ENCODE measurements at places on chromosomes 3 and 15. TPM values are rescaled to one million over a fixed set of nuclear protein-coding genes. Genes with fewer than 3 reads are reported as not detected.

Gene BBX
- 55.8 TPM for total RNA-seq

Gene MORF4L1
- total RNA-seq, result 346 TPM

Gene HTR3E
- not detected for total RNA-seq

DNA sequence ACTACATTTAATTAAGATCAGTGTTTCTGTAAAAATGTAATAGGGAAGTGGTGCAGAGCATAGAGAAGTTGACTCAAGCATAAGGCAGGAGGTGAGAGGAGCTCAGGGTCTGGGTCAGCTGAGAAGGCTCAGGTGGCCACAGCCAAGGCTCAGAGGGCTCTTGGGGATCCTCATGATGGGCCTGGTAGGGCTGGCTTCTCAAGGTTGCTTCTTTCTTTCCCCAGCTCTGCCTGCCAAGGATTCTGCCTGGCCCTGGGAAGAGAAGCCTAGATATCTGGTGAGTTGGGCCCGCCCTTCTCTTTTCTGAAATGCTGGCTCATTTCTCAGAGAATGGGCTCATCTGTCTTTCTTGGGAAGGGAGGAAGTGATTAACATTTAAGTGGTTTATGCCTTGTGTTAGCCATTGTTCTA is 6.5 kb downstream of the ZNF589 start:
- H3K27me3 ChIP-seq, result no peaks in the 10 kb centered on the region
- DNase-seq, result no peak
- H3K4me3 ChIP-seq, result no peak overlapping the region
- H3K36me3 ChIP-seq, result 0 out of 2 replicates have a peak, but pooled peaks cover 8% of the 10 kb centered on the region
- H3K4me1 ChIP-seq, result peaks cover 19% of the 10 kb centered on the region
- H3K27ac ChIP-seq, result peak overlapping the region; percentile 52

GRCh38 chr3:53938645-53939044 is 47.0 kb upstream of the SELENOK start:
- H3K4me1 ChIP-seq, result peaks cover 18% of the 10 kb centered on the region
- no peak overlapping the region for H3K27ac ChIP-seq
- no peaks in the 10 kb centered on the region for H3K27me3 ChIP-seq
- no peaks in the 10 kb centered on the region for H3K36me3 ChIP-seq
- peak; percentile 57 for DNase-seq

DNA sequence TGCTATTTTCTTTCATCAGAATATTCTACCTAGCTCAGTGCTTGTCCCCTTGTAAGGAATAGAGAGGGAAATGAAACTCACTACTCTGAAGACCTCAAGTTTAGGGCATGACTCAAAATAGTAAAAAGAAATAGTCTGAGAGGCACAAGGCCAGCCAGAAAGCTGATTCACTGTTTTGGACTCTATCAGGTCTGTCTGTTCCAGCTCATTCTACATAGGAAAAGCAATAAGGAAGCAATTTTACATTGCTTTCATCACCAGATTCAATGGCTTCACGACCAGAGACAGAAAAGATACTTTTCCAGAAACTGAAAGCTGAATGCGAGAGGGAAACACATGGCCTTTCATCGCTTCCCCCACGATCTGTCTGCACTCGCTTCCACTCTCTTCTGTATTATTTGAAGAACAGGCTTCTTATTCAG is 276.0 kb downstream of the GBE1 start:
- peak overlapping the region; percentile 77 for H3K27ac ChIP-seq
- no peaks in the 10 kb centered on the region for H3K27me3 ChIP-seq
- peak; percentile 70 for DNase-seq
- peak overlapping the region; percentile 44 for H3K4me3 ChIP-seq
- H3K36me3 ChIP-seq, result peaks cover 12% of the 10 kb centered on the region

- no peak overlapping the region for H3K4me3 ChIP-seq
- no peaks in the 10 kb centered on the region for H3K36me3 ChIP-seq
- DNase-seq, result no peak
- H3K27me3 ChIP-seq, result no peaks in the 10 kb centered on the region
- no peak overlapping the region for H3K27ac ChIP-seq
Observed at GRCh38 chr3:116441652-116442051, 3.6 kb downstream of the LSAMP start.

- H3K36me3 ChIP-seq, result peaks cover 5% of the 10 kb centered on the region
- no peak overlapping the region for H3K27ac ChIP-seq
- H3K4me3 ChIP-seq, result no peak overlapping the region
- no peak for DNase-seq
Observed at GRCh38 chr3:155863072-155863784, 7.2 kb upstream of the GMPS start.

- H3K4me1 ChIP-seq, result no peaks in the 10 kb centered on the region
- no peaks in the 10 kb centered on the region for H3K36me3 ChIP-seq
- no peak overlapping the region for H3K4me3 ChIP-seq
- DNase-seq, result no peak
Observed at GRCh38 chr3:124084022-124084881, 92.3 kb upstream of the ROPN1 start.

- no peak overlapping the region for H3K4me3 ChIP-seq
- peaks cover 37% of the 10 kb centered on the region for H3K36me3 ChIP-seq
- no peak for DNase-seq
- H3K4me1 ChIP-seq, result peaks cover 53% of the 10 kb centered on the region
- peaks cover under 1% of the 10 kb centered on the region for H3K27me3 ChIP-seq
Observed at GRCh38 chr3:188542196-188542595, 388.2 kb downstream of the LPP start.

- H3K27me3 ChIP-seq, result no peaks in the 10 kb centered on the region
- DNase-seq, result peak; percentile 88
- no peak overlapping the region for H3K4me3 ChIP-seq
- peaks cover 6% of the 10 kb centered on the region for H3K36me3 ChIP-seq
- H3K4me1 ChIP-seq, result peaks cover 30% of the 10 kb centered on the region
- peak overlapping the region; percentile 77 for H3K27ac ChIP-seq
Observed at GRCh38 chr3:175716446-175716845, 857.3 kb downstream of the NAALADL2 start.

- peaks cover 35% of the 10 kb centered on the region for H3K27me3 ChIP-seq
- no peaks in the 10 kb centered on the region for H3K36me3 ChIP-seq
- no peak for DNase-seq
Observed at GRCh38 chr15:72179950-72180581, 17.5 kb downstream of the GRAMD2A start.

- H3K4me3 ChIP-seq, result no peak overlapping the region
- no peaks in the 10 kb centered on the region for H3K4me1 ChIP-seq
Observed at GRCh38 chr3:144496141-144496835, 524.7 kb downstream of the DIPK2A start.

DNA sequence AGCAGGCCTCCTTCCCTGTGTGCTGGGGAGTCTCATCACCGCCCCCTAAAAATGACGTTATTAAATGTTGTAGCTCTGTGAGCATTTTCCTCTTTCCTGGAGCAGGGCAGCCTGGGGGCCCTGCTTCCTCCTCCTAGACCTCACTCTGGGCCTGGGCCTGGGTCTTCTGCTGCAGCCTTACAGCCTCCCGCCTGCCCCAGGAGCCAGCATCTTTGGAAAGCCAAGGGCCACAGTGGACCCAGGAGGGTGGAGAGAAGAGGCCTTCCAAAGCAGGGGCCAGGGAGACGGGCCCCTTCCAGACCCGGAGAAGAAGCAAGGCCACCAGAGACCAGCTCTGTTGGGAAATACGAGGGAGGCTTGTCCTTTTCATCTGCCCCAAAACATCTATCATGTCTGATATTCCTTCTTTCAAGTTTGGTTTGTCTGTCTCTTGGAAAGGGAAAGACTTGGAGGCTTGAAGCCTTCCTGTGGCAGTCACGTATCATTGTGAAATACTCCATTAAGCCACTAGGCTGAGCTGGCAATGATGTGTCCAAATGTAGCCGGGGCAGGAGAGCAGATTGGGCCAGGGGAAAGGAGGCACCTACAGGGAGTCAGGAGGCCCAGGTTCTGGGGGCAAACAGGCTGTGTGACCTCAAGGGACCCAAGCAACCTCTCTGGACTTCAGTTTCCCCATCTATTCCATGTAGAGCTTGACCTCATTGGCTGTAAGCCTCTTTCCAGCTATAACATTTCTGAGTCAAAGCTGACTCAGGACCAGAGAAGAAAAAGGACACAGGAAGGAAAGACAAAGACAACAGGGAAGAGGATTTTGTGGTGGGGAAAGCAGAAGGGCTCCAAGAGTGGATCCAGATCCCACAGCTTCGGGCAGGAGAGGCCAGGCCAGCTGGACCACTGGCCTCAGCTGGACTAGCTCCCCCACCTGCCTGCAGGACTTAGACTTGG is 31.1 kb downstream of the CYP11A1 start:
- peaks cover 26% of the 10 kb centered on the region for H3K4me1 ChIP-seq
- H3K36me3 ChIP-seq, result no peaks in the 10 kb centered on the region
- H3K4me3 ChIP-seq, result peak overlapping the region; percentile 11
- peak; percentile 52 for DNase-seq

GRCh38 chr15:85821545-85821944 is 26.8 kb upstream of the KLHL25 start:
- H3K27me3 ChIP-seq, result peaks cover 18% of the 10 kb centered on the region
- DNase-seq, result no peak
- no peaks in the 10 kb centered on the region for H3K4me1 ChIP-seq
- H3K27ac ChIP-seq, result no peak overlapping the region
- no peaks in the 10 kb centered on the region for H3K36me3 ChIP-seq

GRCh38 chr3:171548917-171549316 is 88.7 kb upstream of the TNIK start:
- peaks cover 11% of the 10 kb centered on the region for H3K4me1 ChIP-seq
- peaks cover 2% of the 10 kb centered on the region for H3K27me3 ChIP-seq
- DNase-seq, result no peak
- H3K4me3 ChIP-seq, result no peak overlapping the region
- H3K27ac ChIP-seq, result no peak overlapping the region
- no peaks in the 10 kb centered on the region for H3K36me3 ChIP-seq

DNA sequence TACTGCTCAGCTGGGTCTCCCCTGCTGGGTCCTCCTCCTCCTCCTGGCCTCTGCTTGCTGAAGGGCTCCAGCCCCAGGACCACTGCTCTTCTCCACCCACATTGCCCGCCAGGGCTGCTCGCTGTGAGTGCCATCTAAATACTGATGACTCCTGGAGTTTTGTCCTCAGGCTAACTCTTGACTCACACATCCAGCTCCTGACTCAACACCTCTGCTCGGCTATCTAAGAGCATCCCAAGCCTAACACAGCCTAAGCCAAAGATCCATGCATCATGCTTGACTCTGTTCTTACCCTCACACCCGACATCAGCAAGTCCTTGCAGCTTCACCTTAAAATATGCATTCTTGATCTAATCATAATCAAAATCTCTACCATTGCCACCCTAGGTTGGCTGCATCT is 260.2 kb downstream of the KLF13 start:
- peaks cover 22% of the 10 kb centered on the region for H3K27me3 ChIP-seq

- no peak for DNase-seq
- H3K27me3 ChIP-seq, result peaks cover 6% of the 10 kb centered on the region
Observed at GRCh38 chr3:48088056-48088748, 72.0 kb upstream of the MAP4 start.

DNA sequence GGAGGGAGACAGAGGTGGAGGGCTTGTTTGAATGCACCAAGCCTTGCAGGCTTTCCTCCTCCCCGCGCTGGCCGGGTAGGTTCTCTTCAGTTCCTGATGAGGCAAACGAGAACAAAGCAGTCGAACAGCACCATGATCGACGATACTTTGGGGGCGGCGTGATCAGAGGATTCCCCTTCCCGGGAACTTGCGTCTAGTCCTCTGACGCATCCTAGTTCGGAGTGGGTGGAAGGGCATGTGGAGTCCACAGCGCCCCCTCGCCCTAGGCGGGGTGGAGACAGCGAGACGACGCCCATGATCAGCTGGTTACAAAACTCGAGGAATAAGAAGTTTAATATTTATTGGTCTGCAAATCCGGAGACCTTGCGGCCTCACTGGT is 452 bp upstream of the SV2B start:
- H3K36me3 ChIP-seq, result no peaks in the 10 kb centered on the region
- H3K27me3 ChIP-seq, result peaks cover 21% of the 10 kb centered on the region
- H3K4me3 ChIP-seq, result peak overlapping the region; percentile 57
- H3K27ac ChIP-seq, result no peak overlapping the region

DNA sequence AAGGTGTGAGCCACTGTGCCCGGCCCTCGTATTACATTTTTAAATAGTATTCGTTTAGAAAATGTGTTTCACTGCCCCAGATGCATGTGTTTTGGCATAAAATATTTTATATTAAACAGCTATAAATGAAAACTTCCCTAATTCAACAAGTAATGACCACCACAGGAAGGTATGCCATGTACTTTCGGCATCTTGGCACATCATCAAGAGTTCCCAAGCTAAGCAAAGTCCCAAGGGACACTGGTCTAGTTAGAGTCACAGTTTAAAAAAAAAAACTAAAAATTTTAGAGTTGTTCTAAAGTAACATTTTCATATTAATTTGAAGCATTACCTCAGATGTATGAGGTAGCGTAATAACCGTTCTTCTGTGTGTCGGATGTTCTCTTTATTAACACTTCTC is 15.6 kb upstream of the ARPP19 start:
- peaks cover 9% of the 10 kb centered on the region for H3K36me3 ChIP-seq
- no peaks in the 10 kb centered on the region for H3K4me1 ChIP-seq
- H3K4me3 ChIP-seq, result no peak overlapping the region
- no peak for DNase-seq
- peaks cover 5% of the 10 kb centered on the region for H3K27me3 ChIP-seq

DNA sequence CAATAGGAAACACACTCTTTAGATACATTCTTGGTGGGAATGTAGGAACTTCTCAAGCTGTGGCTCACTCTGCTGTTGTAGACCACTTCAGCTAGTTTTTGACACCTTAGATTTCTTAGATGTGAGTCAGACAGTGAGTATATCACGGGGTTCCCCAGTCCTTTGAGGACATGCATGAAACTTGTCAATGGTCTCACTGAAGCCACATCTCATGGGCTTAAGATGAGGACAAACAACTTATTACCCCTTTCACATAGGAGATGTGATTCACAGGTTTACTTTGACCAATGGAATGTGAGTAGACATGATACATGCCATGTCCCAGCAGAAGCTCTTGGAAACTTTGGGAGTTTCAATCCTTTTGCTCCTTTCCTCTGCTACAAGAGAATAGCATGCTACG is 325.5 kb downstream of the CHST2 start:
- H3K36me3 ChIP-seq, result peaks cover 5% of the 10 kb centered on the region
- H3K4me1 ChIP-seq, result peaks cover 32% of the 10 kb centered on the region
- H3K4me3 ChIP-seq, result peak overlapping the region; percentile 70
- H3K27me3 ChIP-seq, result no peaks in the 10 kb centered on the region
- DNase-seq, result peak; percentile 2
- peak overlapping the region; percentile 86 for H3K27ac ChIP-seq

DNA sequence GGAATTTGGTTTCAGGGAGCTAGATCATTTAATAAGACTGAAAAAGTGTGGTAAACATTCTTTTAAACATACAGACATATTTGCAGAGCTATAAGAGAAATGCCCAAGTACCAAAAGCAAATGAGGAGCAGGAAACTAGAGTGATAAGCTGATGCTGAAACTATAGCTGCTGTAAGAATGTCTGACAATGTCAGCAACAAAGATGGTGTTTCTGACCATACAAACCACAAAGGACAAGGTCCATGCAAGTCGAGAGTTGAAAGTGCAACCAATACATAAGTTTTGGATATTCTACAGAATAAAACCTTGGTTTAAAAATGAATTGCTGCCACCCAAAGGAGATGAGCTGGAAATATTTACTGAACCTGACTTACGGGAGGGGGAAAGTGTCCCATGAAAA is 610.2 kb downstream of the TBL1XR1 start:
- peaks cover 21% of the 10 kb centered on the region for H3K4me1 ChIP-seq
- H3K27ac ChIP-seq, result no peak overlapping the region
- H3K4me3 ChIP-seq, result peak overlapping the region; percentile 58
- no peak for DNase-seq
- no peaks in the 10 kb centered on the region for H3K36me3 ChIP-seq
- no peaks in the 10 kb centered on the region for H3K27me3 ChIP-seq

Measured in HFFc6 (cell line).